RPMI7951 (cell line): ENCODE measurements at places on chromosomes 4 and X.

GRCh38 chr4:140054861-140055260, 99.1 kb downstream of the MAML3 start:
- DNase-seq: no peak

- no peak for DNase-seq
Observed at GRCh38 chrX:17072301-17072700, 125.8 kb downstream of the REPS2 start.

GRCh38 chr4:158238575-158238974, 28.3 kb downstream of the TMEM144 start:
- DNase-seq: no peak

- DNase-seq: peak; percentile 33
Observed at GRCh38 chr4:37891260-37892159, 626 bp downstream of the TBC1D1 start.

DNA sequence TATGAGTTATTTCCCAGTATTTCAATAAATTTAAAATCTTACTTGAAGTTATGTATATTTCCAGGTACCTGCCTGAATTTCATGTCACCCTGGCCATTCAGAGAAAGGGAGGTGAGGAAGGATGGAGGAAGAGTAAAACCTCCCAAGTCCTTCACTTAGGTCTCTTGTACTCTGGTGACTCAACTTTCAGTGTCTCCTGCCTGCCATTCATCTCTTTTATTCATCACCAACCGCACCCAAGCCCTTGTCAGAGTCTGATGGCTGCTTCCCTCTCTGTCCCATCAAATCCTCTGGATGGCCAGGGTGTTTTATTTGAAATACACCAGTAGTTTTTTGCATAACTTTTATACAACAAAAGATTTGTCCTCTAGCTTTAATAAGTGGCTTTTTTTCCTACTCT, 17.8 kb downstream of the TMPRSS11E start:
- DNase-seq: peak; percentile 9

GRCh38 chr4:31052519-31052918, 332.4 kb downstream of the PCDH7 start:
- DNase-seq: peak; percentile 3
